Suppressor macrophage treated with lipopolysaccharide for 1 hour (primary cell): ENCODE measurements at places on chromosomes 7 and 10.

GRCh38 chr10:70167246-70167645 lies 3.1 kb downstream of the SAR1A start:
- no peak for DNase-seq

DNA sequence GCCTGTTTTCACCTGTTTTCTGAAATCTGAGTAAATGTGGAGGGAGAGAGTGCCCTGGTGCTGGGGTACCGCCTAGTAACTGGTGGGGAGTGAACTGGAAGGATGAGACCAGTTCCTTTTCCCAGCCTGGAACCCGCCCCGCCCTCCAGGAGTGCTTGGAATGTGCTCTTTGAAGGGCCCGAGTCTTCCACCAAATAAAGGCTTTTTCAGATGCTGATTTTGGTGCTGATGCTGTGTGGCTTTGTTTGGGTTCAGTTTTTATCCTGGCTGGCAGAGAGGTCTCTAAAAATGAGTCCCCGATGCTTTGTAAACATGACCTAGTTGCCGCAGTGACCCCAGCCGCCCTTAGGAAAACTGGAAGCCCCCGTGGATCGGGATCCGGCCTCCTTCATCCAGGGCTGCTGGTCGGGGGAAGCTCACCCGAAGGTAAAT lies 25.9 kb downstream of the FOXK1 start:
- no peak for DNase-seq

DNA sequence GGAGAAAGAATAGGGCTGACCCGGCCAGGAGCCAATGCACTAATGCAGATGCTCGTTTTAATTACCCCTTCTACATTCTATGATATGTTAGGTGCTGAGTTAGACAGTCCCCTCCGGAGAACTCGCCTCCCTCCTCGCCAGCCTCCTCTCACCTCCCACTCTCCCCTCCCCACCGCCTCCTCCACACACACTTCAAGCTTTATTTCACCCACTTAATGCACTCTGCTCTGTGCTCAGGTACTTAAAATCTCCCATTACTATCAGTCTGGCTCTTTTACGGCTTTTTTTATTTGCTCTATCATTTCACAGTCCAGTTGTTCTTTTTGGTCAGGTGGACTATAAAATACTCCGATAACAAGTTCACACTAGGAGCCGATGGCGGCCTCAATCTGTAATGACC lies 231.6 kb downstream of the TEX36 start:
- DNase-seq: no peak

GRCh38 chr7:158255156-158255555 lies 332.5 kb downstream of the PTPRN2 start:
- no peak for DNase-seq

- no peak for DNase-seq
Observed at GRCh38 chr7:79590391-79590790, 136.9 kb upstream of the MAGI2 start.

GRCh38 chr10:91460681-91461080 lies 50.5 kb downstream of the HECTD2 start:
- DNase-seq: no peak

DNA sequence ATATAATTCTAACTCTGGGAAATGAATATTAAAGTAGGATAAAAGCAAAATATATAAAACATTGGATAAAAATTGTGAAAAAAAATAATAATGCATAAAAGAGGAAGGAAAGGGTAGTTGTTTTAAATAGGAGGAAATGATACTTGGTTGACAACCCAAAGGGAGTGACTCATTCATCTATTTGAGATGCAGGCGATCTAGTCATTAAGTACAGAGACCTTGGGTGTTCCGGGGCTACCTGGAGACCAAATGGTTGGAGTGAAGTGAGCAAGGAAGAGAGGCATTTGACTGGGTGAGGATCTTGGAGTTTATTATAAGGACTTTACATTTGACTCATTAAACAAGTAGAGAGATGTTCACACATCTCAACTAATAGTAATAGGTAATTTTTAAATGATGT lies 111.0 kb downstream of the LRRTM3 start:
- DNase-seq: peak; percentile 49

GRCh38 chr7:37450035-37450434 lies 1.4 kb upstream of the ELMO1 start:
- DNase-seq: no peak

DNA sequence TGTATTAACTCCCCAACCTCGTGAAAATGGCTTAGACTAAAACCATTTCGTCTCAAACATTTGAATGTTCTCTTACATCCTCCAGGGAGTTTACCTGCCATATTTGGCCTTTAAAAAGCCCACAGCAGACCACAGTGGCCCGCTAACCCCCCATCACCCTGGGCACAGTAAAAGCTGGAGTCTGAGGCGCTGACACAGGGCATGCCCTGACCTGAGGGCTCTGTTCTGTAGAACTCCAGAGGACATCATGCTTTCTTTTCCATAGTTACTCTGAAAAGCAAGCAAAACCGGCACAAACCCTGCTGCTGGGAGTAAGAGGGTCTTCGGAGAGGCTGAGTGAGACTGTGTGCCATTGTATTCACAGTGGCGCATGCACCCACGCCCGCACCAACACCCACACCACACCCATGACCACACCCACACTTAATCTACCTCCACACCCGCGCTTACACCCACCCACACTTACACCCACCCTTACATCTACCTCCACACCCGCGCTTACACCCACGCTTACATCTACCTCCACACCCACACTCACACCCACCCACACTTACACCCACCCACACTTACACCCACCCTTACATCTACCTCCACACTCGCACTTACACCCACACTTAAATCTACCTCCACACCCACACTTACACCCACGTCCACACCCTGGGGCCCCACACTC lies 32.1 kb downstream of the LRRC27 start:
- DNase-seq: peak; percentile 76

- no peak for DNase-seq
Observed at GRCh38 chr7:74489997-74490945, 36.6 kb downstream of the GTF2IRD1 start.

GRCh38 chr10:76939933-76940468 lies 697.6 kb downstream of the KCNMA1 start:
- no peak for DNase-seq

- no peak for DNase-seq
Observed at GRCh38 chr7:36507475-36508440, 118.1 kb downstream of the ANLN start.

- DNase-seq: no peak
Observed at GRCh38 chr10:69968830-69969229, 83.8 kb upstream of the MACROH2A2 start.

- DNase-seq: peak; percentile 46
Observed at GRCh38 chr10:124560377-124561105, 98.9 kb downstream of the LHPP start.

GRCh38 chr10:87729940-87730339 lies 70.3 kb downstream of the PAPSS2 start:
- DNase-seq: no peak
